ENCODE measurements at places on chromosomes 7 and 10.
A peak's percentile ranks its signal among the peaks of the same experiment; 100 is the strongest.

- no peak for DNase-seq
These were observed 107.7 kb downstream of the CPEB3 start for GRCh38 chr10:92183199-92183598.

DNA sequence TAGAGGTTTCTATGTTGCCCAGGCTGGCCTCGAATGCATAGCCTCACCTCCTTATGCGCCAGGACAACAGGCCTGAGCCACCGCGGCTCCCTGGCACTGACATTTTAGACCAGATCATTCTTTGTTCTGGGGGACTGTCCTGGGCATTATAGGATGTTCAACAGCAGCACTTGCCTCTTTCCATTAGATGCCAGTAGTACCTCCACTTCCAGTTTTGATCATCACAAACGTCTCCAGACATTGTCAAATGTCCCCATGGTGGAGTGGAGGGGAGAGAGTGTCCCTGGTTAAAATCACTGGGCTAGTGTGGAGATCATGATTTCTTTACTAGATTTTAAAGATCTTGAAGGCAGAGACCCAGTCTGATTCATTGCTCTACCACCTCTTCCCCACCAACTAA is 125.2 kb upstream of the MKLN1 start:
- no peak for DNase-seq

- no peak for DNase-seq
These were observed 152.9 kb downstream of the DYNC1I1 start for GRCh38 chr7:95925236-95925635.

- DNase-seq, result no peak
These were observed 16.4 kb downstream of the GRB10 start for GRCh38 chr7:50766106-50766848.

DNA sequence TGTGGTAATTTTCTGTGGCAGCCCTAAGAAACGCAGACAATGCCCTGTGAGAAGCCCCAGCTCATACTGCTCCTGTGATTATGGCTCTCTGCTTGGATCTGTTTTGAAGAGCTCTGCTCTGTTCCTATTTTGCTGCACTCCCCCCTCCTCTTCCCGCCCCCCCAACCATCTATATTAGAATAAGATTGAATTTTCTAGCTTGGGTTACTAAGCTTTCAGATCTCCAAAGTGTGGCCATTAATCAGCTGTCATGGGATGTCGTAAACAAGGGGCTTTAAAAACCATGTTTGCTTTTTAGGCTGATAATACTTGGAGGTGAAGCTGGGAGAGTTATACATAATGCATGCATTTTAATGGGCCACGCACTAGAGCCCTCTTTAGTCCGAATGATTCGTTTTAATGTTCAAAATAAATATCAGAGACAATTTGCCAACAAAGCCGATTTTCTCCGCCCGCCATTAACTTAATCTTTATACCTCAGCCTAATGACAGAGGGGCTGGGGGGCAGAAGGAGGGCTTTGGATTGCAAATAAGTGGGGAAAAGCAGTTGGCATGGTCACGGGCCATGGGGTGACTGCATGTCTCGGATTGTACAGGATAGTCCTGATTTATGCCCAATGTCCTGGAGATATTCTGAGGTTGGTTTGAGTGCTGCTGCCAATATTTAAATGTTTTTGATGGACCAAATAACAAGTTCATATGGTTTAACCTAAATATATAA is 165.5 kb downstream of the RPS24 start:
- no peak for DNase-seq

DNA sequence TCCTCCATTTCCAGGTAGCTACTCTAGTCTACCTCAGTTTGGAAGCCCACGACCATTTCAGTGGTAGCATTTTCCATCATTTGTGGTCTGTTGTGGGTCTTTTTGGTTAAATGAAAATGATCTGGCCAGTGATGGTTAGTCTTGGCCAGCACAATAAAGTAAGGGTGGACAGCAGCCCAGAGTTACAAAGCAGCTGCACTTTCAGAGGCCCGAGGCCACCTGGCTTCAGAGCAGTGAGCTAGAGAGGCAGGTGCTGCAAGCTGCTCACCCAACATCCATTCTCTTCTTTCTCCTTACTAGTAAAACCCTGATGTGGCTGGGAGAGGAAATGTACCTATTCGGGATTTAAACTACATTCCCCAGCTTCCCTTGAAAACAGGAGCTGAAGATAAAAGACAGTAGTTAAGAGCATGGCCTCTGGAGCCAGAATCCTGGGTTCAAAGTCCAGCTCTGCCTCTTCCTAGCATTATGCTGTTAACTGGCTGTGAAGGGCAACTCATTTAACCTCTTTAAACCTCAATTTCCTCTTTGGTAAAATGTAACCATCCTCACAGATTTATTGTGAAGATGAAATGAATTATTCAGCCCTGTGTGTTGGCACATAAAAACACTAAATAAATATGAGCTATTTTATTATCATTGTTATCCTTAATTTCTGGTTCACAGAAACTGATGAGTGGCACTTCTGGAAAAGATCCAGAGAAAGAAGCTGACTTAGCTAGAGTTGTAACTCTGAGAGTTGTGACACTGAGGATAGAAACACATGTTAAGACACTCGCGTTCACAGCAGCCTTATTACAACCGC is 517.4 kb downstream of the PARD3 start:
- no peak for DNase-seq

- DNase-seq, result no peak
These were observed 31.5 kb downstream of the CLIP2 start for GRCh38 chr7:74320645-74321221.

DNA sequence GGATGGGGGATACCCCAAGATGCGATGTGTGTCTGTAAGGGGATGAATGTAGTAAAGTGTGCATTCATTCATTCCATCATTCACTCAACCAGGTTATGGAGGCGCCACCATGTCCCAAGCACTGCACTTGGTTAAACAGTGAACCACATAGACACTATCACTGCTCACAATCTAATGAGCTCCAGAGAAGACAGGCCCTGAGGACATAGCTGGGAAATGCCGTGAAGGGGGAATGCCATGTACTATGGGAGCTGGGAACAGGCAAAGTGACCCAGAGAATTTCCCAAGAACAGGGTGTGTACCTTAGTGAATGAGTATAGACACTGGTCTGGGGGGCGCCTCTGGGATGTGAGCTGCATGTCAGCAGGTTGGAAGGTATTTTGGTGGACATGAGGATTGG is 44.5 kb upstream of the LBX1 start:
- DNase-seq, result no peak

- DNase-seq, result no peak
These were observed 45.5 kb upstream of the HELLS start for GRCh38 chr10:94500063-94500462.

- no peak for DNase-seq
These were observed 127.1 kb downstream of the GATA3 start for GRCh38 chr10:8181496-8182157.

GRCh38 chr7:143882020-143882603 is 19.9 kb downstream of the TCAF1 start:
- DNase-seq, result no peak

GRCh38 chr7:129825209-129825970 is 127.4 kb downstream of the UBE2H start:
- peak; percentile 87 for DNase-seq

DNA sequence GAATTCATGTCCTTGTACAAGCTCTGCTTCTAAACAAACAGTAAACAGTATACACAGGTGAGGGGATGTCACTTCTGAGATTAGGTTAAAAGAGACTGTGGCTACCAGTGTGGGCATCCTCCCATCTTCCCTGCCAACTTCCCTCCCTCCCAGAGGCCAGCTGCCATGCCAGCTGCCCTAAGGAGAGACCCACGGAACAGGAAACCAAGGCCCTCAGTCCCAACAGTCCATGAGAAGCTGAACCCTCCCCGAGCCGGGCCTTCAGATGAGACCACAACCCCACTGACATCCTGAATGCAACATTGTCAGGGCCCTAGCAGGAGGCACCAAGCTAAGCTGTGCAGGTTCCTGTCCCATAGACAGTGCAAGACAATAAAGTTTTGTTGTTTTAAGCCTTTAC is 106.1 kb downstream of the CTBP2 start:
- no peak for DNase-seq

DNA sequence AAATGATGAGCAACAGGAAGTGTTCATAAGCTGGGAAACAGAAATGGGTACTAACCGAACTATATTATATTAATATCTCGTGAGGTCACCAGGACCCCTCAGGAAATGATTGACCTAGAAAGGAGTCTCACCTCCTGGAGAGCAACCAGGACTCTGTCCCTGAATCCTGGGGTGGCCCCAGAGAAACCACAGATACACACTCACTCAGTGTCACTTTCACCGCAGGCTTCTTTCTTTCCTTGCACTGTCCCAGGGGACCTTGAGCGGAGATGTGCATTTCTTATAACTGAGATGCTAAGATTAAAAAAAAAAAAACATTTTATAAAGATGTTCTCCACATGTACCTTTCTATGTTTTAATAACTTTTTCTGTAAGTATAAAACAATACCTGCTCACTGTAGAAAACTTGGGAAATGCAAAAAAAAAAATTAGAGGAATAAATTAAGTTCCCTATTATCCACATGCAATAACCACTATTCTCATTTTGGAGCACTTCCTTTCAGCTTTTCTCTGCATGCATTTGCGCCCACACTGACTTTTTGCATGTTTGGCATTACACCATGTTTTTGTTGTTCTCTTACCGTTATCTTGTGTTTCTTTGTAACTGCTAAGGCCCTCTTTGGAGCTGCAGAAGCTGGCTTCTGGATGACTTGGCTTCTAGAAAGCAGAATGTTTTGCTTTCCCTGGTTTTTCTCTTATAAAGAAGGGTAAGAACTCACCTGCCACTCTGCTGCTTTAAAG is 15.0 kb downstream of the NOD1 start:
- no peak for DNase-seq

GRCh38 chr10:108275895-108276685 is 1111.6 kb upstream of the SORCS1 start:
- DNase-seq, result no peak

DNA sequence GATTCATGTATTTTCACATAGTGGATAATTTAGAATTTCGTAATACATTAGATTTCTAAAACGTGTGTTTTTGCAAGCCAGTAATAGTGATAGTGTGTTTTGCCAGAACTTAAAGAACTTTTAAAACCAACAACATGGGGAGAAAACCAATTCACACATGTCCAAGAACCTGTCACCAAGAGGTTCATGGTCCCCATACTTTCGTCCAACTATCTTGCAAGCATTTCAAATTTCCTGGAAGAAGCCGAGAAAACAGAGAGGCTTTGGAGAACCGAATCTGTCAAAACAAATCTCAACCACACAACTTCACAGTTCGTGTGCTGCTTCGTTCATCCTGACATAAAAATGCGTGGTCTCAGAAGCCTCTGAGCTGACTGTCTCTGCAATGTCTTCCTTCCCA is 31.9 kb downstream of the GFRA1 start:
- DNase-seq, result no peak

DNA sequence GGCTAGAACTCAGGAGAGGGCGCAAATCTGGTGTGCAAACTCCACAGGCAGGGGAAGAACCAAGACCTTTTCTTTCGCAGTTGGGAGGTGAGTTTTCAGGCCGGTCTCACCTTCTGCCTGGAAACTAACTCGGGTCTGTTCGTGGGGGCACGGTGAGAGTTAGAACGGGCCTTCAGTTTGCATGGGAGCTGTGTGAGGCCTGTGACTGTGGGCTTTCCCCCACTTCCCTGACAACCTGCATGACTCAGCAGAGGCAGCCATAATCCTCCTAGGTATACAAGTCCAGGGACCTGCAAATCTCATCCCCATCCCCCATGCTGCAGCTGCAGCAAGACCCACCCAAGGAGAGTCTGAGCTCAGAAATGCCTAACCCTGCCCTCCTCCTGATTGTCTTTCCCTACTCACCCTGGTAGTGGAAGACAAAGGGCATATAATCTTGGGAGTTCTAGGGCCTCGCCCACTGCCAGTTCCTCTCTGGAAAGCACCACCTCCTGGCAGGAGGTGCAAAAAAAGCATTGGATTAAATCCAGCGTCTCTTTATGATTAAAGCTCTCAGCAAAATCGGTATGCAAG is 194.9 kb upstream of the ETV1 start:
- no peak for DNase-seq

DNA sequence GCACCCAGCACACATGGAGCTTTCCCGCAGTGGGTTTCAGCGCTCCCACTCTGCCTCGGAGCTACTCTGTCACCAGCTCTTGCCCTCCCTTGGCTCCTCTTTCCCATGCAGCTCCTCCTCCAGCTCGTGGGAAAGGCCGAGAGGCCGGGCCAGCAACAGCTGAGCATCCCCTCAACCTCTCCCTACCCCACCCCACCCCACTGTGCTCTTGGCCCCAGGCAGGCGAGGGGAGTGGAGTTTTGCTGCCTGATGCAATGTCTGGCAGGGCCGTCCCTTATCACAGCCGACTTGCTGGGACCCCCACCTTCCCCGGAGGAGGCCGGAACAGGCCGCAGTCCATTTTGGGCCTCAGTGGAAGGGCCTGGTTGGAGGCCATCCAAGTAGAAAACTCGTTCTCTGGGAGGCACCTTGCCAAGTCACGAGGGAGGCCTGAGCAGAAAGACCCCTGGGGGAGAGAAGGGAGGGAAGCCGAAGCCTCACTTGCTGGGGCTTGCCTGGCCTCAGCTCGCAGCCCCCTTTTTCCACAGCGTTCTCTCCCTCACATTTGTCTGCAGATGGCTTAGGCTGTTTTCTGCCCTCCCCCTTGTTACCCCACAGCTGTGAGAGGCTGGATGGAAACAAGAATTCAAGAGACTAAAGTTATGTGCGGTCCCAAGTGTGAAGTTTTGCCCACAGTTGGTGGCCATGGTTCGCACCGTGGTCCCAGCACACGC is 35.3 kb downstream of the CHST3 start:
- no peak for DNase-seq

DNA sequence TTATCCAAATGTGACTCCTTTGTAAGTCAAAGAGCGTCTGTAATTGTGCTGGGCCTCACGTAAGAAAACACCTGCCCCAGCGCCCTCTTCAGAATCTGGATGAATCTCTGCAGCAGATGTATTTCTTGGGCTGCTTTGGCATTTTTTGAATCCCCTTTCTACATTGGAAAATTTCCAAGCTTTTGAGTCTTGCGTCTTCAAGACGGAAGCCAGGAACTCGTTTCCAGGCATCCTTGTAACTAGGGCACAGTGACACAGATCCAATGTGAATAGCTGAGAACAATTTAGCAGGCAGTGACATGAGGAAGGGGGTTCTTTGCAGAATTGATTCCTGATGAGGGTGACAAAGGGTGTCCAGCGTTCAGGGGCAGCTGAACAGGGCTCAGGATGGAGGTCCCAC is 862.3 kb downstream of the TYW1 start:
- no peak for DNase-seq

- no peak for DNase-seq
These were observed 78.5 kb upstream of the INSIG1 start for GRCh38 chr7:155219154-155219531.

GRCh38 chr7:116518961-116519360 is 5.9 kb upstream of the CAV1 start:
- DNase-seq, result no peak

DNA sequence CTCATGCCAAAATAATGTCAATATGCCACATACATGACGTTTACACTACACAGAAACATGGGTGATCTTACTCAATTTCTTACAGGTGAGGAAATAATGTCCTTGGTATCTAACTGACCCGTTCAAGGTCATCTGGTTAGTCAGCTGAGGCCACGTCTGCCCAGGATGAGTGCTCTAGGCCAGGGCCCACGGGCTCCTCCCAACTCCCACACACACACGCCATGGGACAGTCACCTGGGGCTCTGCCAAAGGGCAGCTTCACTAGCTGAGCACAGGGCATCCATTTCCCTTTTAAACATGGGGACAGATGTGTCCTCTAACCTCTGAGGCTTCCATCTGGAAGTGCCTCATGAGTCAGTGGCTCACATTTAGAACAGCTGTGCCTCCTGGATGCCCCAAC is 123.9 kb downstream of the TNS3 start:
- no peak for DNase-seq

GRCh38 chr10:65544756-65545155 is 1381.1 kb upstream of the LRRTM3 start:
- DNase-seq, result no peak
